ENCODE measurements at places on chromosomes 1 and 21.

DNA sequence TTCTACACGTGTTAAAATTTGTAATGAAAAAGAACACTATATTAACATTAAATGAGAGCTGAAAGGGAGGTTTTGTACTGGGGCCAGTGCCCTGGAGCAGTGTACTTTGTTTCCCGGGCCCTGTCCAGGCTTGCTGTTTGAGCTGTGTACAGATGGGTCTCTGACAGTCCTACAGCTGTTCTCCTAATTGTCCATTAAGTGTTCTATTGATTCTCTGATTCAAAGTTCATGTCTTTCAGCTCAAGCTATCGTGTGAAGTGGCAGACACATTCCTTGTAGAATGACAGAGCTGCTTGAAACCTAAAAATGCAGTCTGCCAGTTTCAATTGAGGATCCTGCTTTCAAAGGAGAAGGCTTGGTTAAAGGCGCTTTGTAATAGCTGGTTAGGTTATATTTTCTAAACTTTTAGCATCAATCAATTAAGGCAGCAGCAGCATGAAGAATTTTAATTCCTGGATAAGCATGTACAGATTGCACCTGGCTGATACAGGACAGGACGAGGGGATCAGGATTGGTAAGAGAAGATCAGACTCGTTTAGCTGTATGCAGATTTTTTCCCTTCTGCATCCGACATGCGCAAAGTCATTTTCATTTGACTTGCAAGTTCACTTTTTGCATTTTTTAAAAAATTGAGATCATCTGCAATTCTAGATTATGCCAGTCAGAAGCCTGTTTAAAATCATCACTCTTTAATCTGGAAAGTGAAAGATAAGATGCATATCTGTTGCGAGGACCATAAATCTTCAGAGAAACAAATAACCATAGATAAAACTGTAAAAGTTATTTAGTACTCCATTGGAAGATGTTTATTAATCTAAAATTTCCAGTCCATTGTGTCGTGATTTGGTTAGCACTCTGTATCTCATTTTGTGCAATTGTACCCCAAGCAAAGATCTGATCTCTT is 98.5 kb downstream of the ATG4C start:
- no peak for DNase-seq

DNA sequence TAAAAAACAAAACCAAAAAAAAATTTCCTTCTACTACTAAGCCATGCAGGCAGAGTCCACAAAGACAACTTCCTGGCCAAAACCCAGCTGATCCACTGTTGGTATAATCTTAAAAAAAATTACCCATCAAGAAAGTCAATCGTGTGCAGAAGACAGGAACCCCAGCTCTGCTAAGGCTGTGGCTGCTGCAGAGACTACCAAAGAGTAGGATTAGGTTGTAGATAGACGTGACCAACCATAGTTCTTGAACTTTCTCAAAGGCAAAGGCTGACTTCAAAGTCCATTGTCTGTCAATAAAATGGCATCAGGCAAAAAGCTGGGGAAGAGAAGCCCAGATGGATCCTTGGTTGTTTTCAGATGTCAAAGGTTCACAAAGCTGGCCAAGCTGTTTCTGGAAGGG is 3.4 kb downstream of the PSMB4 start:
- no peak for DNase-seq

DNA sequence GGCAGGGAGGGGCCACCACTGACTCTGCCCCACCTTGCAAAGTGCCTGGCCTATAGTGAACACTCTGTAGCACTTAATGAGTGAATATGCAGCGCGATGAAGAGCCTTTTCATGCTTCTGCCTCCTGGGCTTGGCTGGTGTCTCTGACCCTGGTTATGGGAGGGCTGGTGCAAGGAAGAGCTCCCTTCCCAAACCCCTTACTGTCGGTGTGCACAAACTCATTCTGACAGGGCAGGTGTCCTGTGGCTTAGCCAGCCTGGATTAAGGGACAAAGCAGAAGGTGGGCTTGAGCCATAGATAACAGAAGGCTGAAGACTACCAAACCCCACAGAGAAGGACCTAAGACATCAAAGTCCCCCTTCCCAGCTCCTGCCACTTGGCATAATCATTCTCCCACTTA is 2.0 kb upstream of the NCMAP start:
- DNase-seq = no peak

GRCh38 chr21:38126666-38127303 is 130.0 kb upstream of the KCNJ15 start:
- peak; percentile 67 for DNase-seq

GRCh38 chr1:91697416-91697815 is 188.5 kb downstream of the TGFBR3 start:
- DNase-seq = no peak

- no peak for DNase-seq
Measured at GRCh38 chr1:83100133-83100532, 898.8 kb downstream of the TTLL7 start.

DNA sequence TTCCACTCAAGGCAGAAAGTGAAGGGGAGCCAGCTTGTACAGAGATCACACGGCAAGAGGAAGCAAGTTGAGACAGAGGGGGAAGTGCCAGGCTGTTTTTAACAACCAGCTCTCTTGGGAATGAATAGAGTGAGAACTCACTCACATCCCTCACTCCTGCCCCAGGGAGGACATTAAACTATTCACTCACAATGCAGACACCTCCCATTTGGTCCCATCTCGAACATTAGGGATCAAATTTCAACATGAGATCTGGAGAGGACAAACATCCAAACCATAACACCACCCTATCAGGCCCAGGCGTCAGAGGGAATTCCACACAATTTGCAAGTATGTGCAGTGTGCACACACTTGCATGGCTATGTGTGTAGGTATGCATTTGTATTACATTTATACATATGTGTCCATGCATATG is 62.7 kb downstream of the DMAP1 start:
- peak; percentile 41 for DNase-seq

DNA sequence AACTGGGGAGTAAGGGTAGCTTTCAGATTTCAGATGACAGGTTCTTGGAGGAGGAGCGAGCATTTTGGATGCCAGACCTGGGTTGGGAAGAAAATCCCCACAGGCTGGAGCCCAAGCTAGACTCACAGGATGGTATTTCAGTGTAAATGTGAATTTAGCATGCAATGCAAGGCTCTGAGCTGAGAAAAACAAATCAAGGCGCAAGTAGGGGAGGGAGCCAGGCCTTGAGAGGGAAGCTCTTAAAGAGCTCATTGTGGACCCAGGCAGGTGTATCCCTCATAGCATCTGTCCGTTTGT is 386.1 kb downstream of the MATN1 start:
- no peak for DNase-seq

GRCh38 chr1:26555550-26555981 is 26.0 kb downstream of the RPS6KA1 start:
- no peak for DNase-seq

DNA sequence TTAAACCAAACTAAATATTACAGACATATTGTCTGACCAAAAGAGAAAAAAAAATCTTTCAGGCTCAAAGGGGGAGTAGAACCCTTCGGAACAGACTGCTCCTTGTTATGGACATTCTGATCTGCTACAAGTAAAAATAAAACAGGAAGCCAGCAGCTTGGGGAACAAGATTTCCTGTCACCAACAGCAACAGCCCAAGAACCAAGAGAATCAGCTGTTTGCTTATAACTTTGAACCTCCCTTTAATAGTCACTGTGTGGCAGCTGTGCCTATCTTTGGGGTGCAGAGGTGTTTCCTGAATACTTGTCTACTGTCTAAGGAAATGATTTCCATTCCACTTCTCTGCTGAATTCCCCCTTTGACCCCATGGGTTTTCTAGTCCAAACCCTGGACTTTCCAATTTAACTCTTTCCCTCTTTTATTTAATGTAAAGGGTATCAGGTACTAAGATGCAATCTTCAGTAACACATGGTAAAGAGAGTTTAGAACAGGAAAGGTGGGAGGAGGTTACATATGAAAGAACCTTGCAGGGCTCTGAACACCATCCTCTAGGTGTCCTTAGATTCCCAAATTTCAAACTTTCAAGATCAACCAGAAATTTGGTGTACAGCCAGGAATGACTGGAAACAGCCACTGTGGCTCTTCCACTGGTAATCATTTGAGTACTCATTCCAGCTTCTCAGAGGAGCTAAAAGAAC is 38.6 kb downstream of the GPR3 start:
- peak; percentile 46 for DNase-seq

- peak; percentile 29 for DNase-seq
Measured at GRCh38 chr1:25818569-25818968, 1.2 kb upstream of the MTFR1L start.

DNA sequence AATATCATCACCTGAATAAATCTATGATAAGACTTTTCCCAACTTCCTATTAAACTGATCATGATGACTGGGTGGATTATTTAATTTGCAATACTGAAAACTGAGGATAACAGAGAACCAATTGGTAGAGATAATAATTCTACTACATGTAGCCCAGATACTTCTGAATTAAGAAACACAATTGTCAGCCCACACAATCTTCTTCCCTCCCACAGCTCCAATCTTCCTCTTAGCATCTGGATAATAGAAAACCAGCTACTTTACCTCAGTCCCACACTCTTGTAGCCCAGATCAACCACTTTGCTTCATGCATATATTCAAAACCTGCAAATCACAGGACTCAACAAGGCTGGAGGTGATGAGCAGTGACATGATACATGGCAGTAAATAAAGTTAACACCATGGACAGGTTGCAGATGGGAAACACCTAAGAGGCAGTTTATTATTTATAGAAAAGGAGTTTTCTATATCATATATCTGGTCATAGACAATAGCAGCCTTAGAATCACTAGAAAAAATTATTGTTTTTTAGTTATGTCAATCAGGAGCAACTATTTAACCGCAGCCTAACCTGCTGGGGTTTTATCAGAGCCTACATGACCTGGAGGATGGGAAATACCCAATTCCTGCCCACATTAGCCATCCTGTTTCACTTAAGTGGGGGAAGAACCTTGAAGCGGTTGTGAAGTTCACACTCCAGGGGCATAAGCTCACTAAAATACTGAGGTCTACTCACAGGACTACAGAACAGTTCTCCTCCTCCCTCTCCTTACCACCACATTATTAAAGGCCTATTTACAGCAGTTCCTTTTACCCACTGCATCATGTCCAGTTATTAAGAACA is 16.7 kb downstream of the FRRS1 start:
- DNase-seq = no peak
